IPS DF 6.9 (cell line): ENCODE measurements at places on chromosomes 7 and 10.

DNA sequence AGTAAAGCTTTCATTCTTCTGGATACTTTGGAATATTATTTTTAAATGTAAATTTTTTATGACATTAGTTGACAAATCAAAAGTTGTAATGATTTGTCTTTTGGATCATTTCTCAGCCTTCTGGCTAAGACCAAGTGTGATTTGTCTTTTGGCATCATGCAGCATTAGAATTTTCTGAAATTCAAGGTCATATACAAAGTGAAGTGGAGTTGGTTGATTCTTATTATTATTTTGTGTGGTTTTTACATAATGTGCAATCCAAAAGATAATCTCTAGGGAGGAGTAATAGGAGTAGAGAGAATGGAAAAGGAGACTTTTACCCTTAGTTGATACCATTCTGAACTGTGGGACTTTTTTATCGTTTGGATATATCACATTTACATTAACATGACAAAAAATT, 24.2 kb upstream of the SEPTIN7 start:
- no peak for DNase-seq

DNA sequence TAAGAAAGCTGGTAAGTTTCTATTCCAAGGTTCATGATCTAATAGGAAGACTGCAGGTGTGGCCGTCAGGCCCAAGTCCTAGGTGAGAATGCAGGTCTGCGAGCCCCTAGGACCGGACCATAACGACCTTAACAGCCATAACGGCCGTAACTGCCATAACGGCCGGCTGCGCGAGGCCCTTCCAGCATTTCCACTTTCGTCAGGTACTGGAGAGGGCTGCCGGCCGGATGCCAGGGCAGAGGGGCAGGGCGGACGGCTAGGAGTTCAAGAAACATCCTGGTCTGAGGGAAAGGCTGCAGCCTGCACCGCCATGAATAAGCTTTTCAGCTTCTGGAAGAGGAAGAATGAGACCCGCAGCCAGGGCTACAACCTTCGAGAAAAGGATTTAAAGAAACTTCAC, at the start of gene ANKRD7:
Gene ANKRD7, plus strand, starts transcription at position 184 of the 400 bp plus-strand sequence. Its CDS starts 127 bp downstream, at position 311.
- no peak for DNase-seq

GRCh38 chr10:30422151-30422695, 11.8 kb upstream of the MAP3K8 start:
- no peak for DNase-seq

DNA sequence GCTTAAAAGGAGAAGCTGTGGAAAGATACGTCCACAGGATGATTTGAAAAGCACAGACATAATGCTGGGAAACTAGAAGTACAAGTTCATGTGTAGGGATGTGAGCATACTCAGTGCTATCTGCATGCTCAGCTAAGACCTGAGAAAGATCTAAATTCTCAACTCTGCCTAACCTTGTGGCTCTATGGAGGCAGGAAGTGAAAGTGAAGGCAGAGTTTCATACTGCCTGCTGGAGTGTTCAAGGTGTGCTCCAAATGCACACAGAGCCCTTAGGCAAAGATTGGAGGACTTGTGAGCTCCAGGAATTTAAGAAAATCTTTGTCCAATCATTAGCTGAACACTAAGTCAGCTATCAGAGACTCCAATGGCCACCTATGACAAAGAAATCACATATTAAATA, 190.9 kb downstream of the RNLS start:
- DNase-seq = no peak

DNA sequence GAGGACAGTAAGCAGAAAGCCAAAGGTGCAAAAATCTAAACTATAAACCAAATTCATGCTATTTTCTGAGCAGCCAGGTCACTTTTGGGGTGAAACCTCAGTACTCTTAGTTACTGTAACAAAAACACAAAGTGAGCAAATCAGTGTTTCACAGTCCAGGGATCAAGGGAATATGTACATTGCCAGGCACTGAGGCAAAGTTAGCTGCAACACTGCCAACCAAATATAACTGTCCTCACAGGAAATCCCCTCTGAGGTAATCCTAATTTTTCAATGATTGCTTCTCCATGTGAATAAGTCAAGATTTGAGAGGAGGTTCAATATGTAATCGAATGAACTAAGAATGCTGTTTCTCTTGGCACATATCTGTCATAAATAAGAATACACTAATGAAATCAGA, 229.7 kb downstream of the TSPAN12 start:
- no peak for DNase-seq
